CD4-positive, alpha-beta T cell (primary cell): ENCODE measurements at places on chromosomes 3 and 15.

GRCh38 chr15:81013396-81013929, 12.7 kb downstream of the TLNRD1 start:
- no peak for DNase-seq

GRCh38 chr3:15091575-15091974, 7.4 kb downstream of the RBSN start:
- DNase-seq: no peak

GRCh38 chr3:30112902-30113484, 493.4 kb upstream of the TGFBR2 start:
- peak; percentile 57 for DNase-seq

DNA sequence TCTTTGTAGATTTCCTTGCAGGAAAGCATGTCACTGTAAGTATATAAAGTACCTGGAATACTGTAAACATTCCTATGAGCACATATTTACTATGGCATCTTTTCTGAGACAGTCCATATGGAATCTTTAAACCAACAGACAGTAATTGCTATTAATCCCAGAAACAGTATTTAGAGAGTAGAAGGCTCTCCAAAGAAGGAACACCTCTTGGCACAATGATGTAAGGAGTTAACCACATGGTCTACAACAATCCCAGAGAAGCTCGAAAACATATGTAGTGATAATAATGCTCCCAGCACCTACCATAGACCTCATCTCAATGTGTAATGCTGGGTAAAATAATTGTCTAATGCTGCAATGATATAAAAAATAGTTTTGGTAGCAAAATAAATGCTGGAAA, 95.8 kb upstream of the IL12A start:
- DNase-seq: no peak

DNA sequence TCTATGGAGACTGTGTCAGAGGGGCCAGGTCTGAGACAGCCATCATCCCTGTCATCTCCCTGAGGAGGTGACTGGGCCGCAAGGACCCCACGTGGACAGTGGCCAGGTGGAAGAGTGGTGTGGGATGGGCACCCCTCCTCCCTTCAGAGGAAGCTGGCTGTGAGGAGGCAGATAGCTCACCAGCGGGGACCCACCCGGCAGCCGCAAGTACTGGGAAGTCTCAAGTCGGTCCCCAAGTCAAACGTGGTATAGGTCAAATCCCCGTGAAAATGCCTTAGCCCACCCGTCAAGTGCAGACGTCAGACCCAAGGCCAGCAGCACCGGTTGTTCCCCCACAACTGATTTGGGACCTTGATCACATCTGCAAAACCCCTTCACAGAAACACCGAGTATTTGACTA, 12.3 kb upstream of the KLF13 start:
- no peak for DNase-seq

DNA sequence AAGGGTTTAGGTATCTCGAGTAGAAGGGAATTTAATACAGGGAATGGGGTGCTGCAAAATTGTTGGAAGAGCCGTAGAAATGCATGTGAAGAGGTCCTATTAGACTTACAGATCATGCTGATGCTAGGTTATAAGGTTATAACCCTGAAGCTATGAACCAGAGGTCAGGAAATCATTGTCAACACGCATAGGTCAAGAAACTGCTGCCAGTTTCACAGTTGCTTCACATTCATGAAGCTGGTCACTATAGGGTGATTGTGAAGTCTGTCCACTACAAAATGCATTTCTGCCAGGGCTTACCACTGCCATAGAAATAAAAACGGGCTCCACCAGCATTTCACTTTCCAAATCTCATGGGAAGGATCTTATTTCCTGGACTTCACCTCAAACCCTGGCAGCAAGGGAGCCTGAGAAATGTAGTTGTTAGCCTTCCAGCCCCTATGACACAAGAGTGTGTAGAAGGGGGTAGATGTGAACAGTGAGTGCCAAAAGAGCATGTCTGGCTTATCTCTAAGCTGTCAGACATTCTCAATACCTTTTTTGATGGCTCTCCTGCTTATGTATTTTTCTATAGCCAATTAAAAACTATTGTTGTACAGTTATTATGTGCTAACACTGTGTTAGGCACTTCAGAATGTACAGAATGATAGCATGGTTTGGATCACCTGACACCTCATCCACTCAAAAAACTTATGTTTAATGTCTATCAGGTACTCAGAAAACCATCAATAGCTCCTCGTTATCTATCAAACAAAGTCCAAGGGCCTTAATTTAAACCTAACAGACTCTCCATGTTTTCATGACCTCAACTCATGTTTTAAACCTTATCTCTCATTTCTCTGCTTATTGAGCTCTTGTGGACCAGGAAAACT, 148.3 kb upstream of the TSC22D2 start:
- no peak for DNase-seq

DNA sequence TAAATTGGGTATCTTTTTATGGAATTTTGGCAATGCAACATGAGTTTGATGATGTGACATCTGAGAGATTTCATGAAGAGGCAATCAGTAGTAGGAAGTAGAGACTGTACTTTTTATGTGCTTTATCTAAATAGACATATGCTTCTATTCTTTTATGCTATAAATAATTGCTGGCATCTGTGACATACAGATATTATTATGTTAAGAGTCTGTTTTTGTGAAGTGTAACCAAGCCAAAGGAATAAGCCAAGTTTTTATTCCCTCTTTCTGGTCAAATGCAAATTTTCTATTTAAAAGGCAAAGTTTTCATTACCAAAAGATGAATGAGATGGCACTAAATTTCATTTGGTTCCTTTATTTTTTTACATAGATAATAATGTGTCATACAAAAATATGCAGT, 32.4 kb downstream of the PYDC2 start:
- DNase-seq: no peak

DNA sequence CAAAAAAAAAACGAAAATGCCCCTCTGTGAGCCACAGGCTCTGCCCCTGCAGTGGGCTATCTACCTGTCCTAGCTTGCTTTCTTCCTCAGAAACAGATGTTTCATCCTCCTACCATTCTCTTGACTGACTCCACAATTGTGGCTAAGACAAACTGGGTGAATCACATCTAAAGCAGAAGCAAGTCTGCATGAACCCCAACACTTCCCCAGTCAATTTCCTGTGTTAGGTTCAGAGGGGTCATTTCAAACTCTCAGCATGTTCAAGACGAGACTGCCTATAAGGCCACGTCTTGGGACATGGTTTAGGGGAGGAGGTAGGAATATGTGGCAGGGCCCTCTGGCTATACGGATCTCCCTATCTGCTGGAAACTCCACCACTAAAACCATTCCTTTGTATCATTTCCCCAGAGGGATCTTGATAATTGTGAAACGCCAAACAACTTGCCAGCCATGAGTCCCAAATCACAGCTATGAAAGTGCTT, 28.6 kb upstream of the ANKDD1A start:
- DNase-seq: peak; percentile 69

DNA sequence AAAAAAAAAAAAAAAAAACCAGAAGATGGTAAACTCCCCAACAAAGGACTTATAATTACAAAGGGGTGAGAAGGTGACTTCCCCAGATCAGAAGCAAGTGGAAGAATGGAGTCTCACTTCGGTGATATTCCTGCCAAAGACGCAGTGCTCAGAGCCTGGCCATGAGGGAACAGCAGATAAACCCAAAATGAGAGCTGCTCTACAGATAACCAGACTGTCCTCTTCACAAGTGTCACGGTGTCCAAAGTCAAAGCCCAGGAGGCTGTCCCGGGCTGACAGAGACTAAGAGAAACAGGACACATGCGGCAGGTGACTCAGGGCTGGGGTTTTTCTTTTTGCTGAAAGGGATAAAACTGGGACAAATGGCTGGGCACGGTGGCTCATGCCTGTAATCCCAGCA, 48.8 kb downstream of the HMCES start:
- no peak for DNase-seq

DNA sequence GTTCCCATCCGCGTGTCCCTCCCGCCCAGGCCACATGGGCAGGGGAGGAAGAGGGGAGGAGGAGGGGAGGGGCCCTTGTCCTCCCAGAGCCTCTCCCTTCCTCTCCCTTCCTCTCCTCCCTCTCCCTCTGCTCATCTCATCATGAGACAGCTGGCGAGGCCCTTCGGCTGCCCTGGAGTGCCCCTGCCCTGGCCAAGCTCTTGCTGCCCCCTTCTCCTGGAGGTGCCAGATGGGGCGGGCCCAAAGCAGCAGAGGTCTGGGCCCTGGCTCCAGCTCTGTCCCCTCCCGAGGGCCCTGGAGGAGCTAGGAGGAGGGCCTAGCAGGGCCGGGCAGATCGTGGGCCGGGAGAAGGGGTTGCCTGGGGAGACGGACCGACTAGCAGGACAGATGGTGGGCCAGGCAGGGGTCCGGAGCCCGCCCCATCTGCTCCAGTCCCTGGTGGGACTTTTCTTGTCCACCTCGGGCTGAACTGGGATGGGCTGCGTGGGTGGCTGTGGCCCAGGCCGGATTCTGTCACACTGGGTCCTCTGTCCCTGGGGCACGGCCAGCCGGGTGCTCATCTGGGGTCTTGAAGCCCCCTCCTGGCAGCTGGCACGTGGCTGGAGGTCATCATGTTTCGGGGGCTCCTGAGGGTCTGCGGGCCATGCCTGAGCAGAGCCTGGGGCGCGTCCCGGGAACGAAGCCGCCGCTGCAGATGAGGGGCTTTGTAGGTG, 183.4 kb downstream of the GOLGA6L6 start:
- DNase-seq: no peak

GRCh38 chr15:67343206-67343605, 88.6 kb downstream of the IQCH start:
- DNase-seq: no peak

- DNase-seq: no peak
Observed at GRCh38 chr3:130081351-130081881, at the start of gene ALG1L2. Gene ALG1L2 (plus strand): TSS chr3:130081831. CDS start chr3:130082017, 186 bp downstream.

DNA sequence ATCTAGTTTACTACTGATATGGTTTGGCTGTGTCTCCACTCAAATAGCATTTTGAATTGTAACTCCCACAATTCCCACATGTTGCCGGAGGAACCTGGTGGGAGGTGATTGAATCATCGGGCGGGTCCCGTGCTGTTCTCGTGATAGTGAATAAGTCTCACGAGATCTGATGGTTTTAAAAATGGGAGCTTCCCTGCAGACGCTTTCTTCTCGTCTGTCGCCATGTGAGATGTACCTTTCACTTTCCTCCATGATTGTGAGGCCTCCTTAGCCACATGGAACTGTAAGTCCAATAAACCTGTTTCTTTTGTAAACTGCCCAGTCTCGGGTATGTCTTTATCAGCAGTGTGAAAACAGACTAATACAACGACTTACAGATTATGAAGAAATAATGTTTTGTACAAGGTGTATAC, 35.6 kb upstream of the PYDC2 start:
- DNase-seq: no peak

DNA sequence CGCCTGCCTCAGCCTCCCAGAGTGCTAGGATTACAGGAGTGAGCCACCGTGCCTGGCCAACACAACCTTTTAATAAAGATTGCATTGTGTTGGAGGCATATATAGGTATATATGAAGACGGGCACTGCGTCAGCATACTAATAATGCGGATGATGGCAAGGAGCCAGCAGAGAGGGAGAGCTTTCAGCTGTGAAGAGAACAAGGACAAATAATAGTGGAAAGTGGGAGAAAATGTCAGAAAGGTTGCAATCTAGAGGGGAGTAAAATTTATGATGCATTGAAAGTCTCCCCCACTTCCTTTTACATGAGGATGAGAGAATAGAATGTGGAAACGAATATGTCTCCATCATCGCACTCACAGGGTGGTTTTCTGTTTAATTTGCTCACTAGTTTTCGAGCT, 170.5 kb upstream of the TBL1XR1 start:
- DNase-seq: no peak

- no peak for DNase-seq
Observed at GRCh38 chr15:67892559-67893377, 52.9 kb upstream of the RNU6-1 start.

DNA sequence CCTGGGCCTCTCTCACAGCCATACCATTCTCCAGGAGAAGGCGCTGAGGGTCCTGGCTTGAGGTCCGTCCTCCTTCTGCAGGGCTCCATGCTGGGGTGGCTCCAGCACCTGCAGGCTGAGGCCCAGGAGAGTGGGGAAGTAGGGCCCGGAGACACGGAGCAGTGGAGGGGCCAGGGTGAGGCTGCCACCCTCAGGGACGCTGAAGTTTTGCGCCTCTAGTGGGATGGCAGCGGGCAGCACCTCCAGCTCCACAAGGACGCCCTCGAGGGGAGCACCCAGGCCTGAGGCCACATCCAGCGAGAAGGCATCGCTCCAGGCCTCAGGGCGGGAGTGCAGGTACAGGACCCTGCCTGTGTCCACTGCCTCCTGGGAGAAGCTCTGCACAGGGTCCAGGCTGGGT, 27.5 kb downstream of the CSPG4 start:
- DNase-seq: no peak

DNA sequence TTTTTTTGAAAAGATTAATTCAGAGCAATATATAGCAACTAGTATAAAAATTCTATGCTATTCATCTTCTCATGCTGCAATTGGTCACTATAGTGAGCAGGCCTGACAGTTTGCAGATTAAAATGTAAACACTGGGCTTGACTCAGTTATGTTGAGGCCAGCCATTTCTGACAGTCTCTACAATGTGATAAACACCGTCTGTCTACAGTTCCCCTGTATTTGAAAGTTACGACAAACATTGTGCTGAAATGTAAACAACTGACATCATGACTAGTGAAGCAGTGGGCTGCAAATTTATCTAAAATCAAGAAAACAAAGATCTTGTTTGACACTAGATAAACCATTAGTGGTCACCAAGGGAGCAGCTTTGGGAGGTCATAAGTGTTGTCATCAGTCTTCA, 197.4 kb downstream of the ISL2 start:
- no peak for DNase-seq

GRCh38 chr15:90004252-90004651, 3.1 kb downstream of the ZNF710 start:
- DNase-seq: no peak

DNA sequence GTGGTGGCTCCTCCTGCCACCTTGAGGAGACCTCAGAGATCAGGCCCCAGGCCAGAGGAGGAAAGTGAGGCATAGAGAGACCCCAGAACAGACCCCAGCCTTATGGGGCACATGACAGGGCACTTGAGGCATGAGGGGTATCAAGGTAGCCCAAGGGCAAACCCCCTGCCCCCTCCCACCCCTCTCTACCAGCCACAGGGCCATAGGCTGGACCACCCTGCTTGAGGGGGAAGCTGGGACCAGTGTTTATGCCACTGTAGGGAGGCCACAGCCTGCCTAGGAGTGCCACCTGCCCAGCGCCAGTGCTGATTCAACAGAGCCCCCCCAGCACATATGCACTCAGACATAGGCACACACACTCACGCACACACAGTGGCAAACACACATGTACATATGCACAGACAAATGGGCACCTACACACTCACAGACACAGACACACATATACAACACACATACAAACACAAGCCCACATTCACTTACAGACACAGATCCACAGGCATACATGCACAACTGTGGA, 10.3 kb downstream of the MYL3 start:
- no peak for DNase-seq

- no peak for DNase-seq
Observed at GRCh38 chr15:87604857-87605446, 651.6 kb downstream of the NTRK3 start.

- no peak for DNase-seq
Observed at GRCh38 chr3:84977021-84977420, 18.2 kb downstream of the CADM2 start.

DNA sequence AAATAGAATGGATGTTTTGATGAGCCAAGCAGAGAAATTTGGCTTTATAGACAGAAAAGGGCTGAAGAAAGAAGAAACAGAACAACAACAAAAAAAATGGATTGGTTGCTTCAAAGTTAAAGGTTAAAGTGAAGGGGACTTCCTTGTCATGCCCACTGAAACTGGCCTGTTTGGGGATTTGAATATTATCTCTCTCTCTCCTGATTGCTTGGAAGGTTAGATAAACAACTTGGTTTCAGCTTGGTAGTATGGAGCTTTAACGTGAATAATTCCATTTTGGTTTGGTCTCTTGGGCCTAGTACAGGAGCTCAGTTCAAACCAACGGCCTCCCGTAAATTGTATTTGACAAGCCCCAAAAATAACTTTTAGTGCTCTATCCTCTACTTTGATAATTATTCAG, 70.8 kb upstream of the MBNL1 start:
- no peak for DNase-seq
